ENCODE measurements at places on chromosomes 16 and 17. TPM values are rescaled to one million over a fixed set of nuclear protein-coding genes. Genes with fewer than 3 reads are reported as not detected.

The CTRL gene
- 0.21 TPM for total RNA-seq

The UBB gene
- total RNA-seq, result 1,064 TPM

The TMC8 gene
- 0.21 TPM for total RNA-seq

The AIPL1 gene
- not detected for total RNA-seq

The SLFN12L gene
- total RNA-seq, result 0.14 TPM

The TMEM235 gene
- not detected for total RNA-seq

The HOXB2 gene
- total RNA-seq, result not detected

The NTN1 gene
- total RNA-seq, result under 0.01 TPM

The SRCIN1 gene
- total RNA-seq, result 0.68 TPM

The COPZ2 gene
- total RNA-seq, result 10.3 TPM

The PDILT gene
- not detected for total RNA-seq

The EXOC3L1 gene
- total RNA-seq, result not detected

The PIRT gene
- total RNA-seq, result not detected

The OR3A2 gene
- total RNA-seq, result not detected

The NPB gene
- under 0.01 TPM for total RNA-seq

The PRSS27 gene
- total RNA-seq, result 1.9 TPM

The CDRT15 gene
- total RNA-seq, result not detected

The SAMD14 gene
- 0.28 TPM for total RNA-seq

The ABI3 gene
- 0.14 TPM for total RNA-seq

The KRT39 gene
- total RNA-seq, result not detected

The HEATR9 gene
- not detected for total RNA-seq

The C16orf74 gene
- 51.1 TPM for total RNA-seq

The BLMH gene
- 25.6 TPM for total RNA-seq

The NKD1 gene
- total RNA-seq, result under 0.01 TPM

The OR3A3 gene
- not detected for total RNA-seq
